ENCODE measurements at places on chromosomes 6 and 20.
A peak's percentile ranks its signal among the peaks of the same experiment; 100 is the strongest.

DNA sequence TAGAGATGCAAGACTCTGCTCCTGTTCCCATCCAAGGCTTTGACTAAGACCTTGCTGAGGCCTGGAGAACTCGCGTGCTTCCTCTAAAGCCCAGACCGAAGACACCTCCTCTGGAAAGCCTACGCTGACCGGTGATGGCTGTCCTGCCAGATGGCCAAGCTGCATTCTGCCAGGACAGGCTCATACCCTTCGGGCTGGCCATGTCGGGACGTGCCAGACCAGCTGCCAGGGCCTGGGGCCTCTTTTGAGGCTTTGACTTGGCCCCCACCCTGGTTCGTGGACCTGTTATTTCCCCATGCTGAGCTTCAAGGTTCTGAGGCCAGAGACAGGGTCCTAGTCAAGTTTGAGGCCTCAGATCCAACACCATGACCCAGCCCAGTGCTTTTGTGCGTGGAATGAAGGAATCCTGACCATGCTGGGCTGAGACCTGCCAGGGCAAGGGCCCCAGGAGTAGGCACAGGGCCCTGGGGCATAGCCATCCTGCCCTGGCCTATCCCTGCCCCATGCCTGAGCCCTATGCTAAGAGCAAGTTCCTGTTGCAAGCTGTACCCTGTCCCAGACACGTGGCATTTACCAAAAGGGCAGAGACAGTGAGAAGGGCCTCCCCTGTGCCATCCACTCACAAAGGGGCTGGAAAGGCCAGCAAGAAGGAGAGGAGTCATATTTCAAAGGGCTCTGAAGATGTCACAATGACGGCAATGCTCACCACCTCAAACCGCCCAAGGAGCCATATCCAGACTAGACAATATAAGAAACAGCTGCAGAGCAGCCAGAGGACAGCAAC, 42.8 kb downstream of the MRPL14 start:
- no peak for DNase-seq

GRCh38 chr6:82380566-82381185, 17.1 kb downstream of the TPBG start:
- no peak for DNase-seq

- no peak for DNase-seq
Observed at GRCh38 chr20:44688053-44688625, 27.0 kb upstream of the CCN5 start.

- no peak for DNase-seq
Observed at GRCh38 chr20:9927224-9927623, 88.3 kb upstream of the PAK5 start.

GRCh38 chr6:111813237-111813636, 60.0 kb downstream of the FYN start:
- DNase-seq = peak; percentile 87

DNA sequence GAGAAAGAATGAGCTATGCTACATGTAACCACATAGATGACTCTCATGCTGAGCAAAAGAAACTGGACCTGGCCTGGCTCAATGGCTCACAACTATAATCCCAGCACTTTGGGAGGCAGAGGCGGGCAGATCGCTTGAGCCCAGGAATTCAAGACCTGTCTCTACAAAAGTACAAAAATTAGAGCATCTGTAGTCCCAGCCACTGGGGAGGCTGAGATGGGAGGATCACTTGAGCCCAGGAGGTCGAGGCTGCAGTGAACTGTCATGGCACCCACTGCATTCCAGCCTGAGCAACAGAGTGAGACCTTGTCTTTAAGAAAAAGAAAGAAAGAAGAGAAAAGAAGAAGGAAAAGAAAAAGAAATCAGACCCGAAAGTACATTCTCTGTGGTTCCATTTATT, 41.7 kb downstream of the NCR2 start:
- DNase-seq = no peak

GRCh38 chr6:13711324-13711732, 307 bp downstream of the RANBP9 start:
- peak; percentile 65 for DNase-seq

DNA sequence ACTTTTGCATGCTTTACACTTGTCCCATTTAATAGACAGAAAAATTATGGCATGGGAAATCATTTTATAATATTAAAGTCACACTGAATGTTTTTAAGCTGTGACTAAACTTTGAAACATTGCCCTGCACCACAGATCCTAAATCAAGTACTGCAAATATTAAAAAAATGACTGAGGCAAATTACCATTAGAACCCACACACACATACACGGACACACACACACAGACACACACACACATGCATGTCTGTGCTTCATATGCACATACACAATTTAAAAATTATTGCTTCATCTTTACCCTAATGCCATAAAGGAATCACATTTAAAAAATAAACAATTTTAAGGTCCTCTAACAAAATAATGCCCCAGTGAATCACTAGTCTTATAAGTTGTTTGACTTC, 19.9 kb downstream of the CYP24A1 start:
- DNase-seq = no peak

DNA sequence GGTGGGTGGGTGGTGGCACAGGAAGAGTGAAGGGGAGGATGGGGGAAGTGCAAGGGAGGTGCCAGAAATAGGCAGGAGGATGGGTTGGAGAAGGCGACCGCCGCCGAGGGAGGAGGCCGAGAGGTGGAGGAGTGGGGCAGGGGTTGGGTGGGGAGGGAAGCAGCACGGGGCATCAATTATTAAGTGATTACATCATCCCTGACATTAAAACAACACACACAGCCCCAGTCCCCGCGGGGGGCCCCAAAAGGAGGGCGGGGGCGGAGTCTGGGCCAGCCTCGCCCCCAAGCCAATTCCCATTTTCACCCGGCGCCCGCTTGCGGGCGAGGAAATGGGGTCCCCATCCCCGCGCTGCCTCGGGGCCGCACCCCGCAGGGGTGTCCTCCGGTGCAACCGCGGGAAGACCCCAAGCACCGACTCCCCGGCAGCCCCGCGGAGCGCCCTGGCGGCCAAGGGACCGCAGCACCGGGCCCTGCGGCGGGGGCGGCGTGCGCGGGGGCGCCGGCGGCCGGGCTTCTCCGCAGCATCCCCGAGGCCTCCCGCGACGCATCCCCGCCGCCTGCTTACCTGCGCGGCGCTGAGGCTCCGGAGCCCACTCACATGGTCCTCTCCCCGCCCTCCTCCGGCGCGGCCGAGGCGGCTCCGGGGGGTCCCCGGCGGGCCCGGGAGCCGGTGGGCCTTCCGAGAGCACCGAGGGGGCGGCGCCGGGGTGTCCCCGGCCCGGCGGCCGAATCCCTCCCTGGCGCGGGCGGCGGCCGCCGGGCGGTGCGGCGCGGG, 663 bp downstream of the FYN start:
- DNase-seq = peak; percentile 68

DNA sequence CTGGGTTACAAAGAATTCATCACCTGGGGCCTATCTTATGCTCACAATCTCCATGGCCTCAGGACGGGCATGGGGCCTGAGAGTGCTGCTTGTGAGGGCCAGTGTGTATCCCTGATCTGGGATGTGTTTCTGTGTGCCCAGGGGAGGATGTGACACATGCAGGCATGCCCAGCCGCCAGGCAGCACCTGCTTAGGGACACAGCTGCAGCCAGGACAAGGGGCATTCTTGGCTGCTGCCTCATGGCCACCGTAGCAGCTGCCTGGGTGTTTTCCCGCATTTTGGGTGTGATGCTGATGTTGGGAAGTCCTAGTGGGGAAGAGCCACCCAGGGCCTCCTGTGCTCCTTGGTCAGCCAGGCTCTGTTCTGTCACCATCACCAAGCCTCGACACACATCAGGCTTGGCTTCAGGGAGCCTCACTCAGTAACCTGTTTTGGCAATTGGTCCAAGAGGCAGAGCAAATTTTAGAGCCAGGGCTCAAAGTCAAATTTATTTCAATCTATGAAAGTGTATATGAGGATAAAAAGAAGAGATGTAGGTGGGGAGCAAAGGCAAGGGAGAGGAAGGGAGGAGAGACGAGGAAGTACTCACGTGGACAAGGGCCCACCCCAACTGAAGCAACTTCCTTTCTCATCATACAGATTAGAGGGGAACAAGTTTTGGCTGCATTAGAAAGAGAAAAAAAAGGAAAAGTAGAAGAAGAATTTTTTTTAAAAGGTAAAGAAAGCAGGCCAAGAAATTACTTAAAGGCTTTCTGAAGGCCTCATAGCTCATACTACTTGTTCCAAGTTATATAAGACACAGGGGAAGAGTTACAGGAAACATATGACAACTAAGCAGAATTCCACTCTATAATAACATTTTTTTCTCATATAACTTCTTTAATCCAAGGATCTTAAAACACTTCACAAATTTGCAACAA, 269.9 kb upstream of the SUPT3H start:
- no peak for DNase-seq

DNA sequence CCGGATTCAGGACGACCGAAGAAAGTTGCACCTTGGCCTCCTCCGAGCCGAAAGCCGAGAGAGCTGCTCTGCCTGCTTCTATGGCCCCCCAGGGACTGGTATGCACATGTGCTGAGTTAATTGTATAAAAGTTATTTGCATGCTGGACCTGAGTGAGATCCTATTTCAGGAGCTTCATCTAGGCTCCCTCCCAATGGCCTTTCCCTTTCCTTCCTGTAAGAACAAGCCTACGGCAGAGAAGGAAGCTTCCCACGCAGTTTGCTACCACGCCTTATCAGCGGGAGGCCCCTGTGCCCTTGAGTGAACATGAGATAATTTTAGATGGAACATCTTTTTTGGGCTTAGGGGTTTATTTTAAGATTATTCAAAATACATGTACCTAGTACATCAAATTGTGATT, 65.9 kb downstream of the RIN2 start:
- DNase-seq = no peak

DNA sequence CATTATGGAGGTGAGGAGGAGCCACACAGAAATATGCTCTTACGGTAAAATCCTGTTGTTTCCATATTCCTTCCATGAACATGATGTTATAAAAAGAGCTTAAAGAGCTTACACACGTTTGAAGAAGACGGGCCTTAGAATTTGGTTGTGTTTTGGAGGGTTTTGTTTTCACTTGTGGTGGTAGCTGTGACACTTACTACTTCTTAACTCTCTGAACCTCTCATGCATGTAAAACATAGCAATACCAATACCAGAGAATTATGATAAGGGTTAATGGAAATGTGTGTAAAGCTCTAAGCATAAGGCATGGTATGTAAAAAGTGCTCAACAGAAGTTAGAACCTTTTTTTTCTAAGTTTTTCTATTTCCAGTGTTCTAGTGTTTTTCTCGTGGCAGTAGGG, 256.1 kb upstream of the KCNQ5 start:
- DNase-seq = no peak

DNA sequence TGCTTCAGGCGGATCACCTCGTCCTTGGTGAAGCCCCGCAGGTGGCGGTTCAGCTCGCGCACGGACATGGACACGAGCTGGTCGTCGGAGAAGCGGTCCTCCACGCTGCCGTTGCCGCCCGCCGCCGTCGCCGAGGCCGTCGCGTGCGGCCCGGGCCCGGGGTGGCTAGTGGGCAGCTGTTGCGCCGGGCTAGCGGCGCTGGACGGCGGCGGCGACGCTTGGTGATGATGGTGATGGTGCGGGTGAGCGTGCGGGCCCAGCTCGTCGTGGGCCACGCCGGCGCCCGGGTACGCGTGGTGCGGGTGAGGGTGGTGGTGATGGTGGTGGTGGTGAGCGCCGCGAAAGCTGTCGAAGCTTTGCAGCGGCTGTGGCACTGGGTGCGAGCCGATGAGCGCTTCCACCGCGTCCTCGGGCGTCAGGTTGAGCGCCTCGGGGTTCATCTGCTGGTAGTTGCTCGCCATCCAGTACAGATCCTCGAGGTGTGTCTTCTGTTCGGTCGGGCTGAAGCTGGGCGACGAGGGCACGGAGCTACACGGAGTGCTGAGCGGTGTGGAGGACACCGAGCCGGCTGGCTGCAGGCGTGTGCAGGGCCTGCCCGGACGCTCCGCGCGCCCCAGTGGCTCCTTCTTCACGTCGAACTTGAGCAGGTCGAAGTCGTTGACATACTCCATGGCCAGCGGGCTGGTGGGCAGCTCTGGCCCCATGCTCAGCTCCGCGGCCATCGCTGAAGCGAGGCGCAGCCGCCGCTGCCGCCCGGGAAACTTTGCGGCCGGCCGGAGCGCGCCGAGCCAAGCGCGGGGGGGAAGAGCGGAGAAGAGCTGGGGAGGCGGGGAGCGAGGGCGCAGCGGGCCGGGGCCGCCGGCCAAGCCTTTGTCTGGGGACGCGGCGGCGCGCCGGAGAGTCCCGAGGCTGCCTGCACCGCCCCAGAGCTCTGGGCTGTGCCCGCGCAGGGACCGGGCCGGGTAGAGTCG, 622 bp downstream of the MAFB start:
- peak; percentile 47 for DNase-seq
